ENCODE measurements at places on chromosomes 4 and X.
A peak's percentile ranks its signal among the peaks of the same experiment; 100 is the strongest.

- DNase-seq, result peak; percentile 67
These were observed 33.8 kb downstream of the RBBP7 start for GRCh38 chrX:16836371-16836770.

DNA sequence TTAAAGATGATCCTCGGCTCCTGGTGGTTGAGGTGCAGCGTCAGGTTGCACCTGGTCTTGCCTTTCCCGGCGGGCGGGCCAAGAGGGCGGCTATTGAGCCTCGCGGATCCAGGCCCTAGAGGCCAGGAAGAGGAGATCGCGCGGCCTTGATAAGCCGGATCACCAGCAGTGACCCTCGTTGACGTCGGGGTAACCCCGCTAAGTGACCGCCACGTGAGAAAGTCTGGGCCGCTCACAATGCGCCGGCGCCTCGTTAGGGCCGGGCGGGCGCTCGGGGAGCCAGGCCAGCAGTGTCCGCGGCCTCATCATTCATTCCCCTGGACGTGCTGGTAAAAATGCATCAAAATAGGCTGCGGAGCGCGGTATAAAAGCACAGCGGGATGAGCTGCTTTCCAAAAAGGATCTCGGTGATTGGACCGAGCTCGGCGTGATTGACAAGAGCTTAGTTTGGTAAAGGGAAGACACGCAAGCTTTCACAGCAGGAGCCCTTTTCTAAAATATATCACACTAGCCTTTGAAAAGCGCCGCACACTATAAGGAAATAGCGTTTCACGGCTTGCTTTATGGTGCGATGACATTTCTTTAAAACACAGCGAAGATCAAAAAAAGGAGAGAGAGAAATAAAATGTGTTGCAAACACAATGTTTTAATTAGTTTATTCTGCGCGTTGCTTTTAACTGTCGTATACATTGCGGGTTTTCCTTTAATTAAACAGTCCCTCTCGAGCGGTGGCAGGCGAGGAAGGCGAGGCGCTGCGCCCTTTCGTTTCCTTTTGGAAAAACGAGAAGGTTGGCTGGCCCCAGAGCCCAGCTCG is 15.9 kb upstream of the ZIC3 start:
- DNase-seq, result no peak

DNA sequence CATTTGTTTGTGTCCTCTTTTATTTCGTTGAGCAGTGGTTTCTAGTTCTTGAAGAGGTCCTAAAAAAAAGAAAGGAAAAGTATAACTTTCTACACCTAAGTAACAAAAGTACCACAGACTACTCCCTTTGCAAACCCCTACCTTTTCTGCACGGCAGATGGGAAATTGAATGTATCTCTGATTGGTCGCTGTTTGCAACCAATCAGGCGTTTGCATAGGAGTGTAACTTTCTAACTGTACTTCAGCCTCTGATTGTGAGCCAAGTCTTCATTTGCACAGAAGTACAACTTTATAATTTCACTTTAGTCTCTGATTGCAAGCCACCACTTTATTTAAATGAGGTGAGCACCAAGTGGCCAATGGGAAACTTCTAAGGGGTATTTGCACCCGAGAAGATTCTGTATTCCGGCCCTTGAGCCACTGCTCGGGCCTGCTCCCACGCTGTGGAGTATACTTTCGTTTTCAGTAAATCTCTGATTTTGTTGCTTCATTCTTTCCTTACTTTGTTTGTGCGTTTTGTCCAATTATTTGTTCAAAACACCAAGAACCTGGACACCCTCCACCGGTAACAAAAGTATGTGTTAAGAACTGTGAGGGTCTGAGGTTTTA is 40.3 kb upstream of the FHL1 start:
- DNase-seq, result no peak

- peak; percentile 11 for DNase-seq
These were observed 380.5 kb upstream of the IGFBP7 start for GRCh38 chr4:57490520-57491255.

DNA sequence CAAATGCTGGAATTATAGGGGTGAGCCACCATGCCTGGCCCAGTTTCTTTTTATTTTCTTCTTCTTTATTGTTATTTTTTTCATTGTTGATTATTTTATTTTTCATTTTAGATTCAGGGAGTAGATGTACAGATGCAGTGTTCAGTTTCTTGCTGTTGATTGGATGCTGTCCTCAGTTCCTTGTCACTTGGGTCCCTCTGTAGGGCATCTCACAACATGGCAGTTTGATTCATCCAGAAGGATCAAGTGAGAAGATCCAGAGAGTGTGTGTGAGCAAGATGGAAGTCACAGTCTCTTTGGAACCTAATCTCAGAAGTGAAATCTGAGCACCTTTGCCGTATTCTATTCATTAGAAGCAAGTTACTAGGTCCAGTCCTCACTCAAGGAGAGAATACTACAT is 20.9 kb downstream of the HMGB3 start:
- DNase-seq, result peak; percentile 14

DNA sequence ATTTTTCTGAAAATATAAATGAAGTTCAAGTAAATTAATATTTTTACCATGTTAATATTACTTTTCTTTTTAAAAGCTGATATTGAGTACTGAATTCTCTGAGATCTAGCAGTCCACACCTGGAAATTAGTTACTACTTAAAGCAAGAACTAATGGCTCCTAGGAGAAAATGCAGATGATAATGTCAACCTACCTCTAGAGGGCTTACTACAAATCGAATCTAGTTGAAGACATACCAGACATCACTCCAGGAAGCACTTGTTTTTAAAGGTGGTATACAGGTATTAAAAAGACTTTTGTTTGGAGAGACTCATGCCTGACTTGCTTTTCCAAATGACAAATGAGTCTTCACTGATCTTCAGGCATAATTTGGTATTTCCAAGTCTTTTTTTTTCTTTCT is 516.4 kb upstream of the BOD1L1 start:
- DNase-seq, result no peak

GRCh38 chrX:70132224-70132623 is 1.0 kb upstream of the IGBP1 start:
- no peak for DNase-seq

GRCh38 chr4:40918330-40918729 is 168.6 kb downstream of the NSUN7 start:
- DNase-seq, result peak; percentile 77

DNA sequence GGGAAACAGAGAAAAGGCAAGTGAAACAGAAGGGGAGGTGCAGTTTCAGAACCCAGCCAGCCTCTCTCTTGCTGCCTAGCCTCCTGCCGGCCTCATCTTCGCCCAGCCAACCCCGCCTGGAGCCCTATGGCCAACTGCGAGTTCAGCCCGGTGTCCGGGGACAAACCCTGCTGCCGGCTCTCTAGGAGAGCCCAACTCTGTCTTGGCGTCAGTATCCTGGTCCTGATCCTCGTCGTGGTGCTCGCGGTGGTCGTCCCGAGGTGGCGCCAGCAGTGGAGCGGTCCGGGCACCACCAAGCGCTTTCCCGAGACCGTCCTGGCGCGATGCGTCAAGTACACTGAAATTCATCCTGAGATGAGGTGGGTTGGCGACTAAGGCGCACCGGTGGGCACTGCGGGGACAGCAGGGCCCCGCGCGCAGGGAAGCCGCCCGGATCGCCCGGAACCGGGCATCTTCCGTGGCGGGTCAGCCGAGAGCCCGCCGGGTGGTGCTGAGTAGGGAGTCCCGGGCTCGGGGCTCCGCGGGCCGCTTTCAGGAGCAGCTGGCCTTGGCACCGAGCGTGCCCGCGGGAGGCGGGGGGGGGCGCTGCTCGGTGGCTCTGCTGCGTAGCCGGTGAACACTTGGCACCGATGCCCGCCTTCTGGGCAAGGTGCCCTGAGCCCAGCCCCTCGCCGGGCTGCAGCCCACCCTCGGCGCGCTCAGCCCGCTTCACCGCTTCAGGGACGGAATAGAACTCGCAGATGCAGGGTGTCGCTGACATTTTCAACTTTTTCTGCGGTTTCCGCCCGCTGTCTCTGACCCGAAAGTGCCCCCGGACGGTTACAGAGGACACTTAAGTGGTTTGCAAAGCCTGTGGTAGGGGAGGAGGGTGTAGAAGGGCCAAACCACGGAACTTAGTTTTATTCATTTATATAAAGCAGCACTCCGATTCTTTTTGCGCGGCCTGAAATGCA is at the start of gene CD38:
CD38 (plus strand) TSS at position 40 of the 953 bp plus-strand sequence; CDS start at position 127, 87 bp downstream.
- peak; percentile 41 for DNase-seq

- DNase-seq, result no peak
These were observed 74.0 kb downstream of the FHDC1 start for GRCh38 chr4:153010146-153010545.

GRCh38 chrX:9788911-9789310 is 2.7 kb downstream of the SHROOM2 start:
- no peak for DNase-seq

DNA sequence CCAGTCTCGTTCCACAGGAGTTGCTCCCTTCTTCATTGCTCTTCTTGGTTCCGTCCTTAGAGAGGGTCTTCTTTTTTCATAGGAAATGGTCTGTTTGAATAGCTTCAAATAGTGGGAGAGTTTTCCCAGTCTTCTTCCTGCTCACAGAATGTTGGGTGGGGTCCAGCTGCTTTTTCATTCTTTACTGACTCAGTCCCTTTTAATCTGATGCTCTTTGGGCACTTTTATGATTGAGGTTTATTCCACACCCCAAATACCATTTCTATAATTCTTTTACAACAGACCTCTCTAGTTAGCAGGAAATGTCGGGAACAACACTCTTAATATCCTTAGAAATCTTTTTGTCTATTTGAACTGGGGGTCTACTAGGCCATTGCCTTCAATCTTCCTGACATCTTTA is 239.5 kb downstream of the PRDM5 start:
- DNase-seq, result peak; percentile 14

Data from AG20443 (cell line).